ENCODE measurements at places on chromosomes 2 and 18.
A peak's percentile ranks its signal among the peaks of the same experiment; 100 is the strongest.

GRCh38 chr2:144475044-144475443 is 44.9 kb downstream of the ZEB2 start:
- no peak for DNase-seq

DNA sequence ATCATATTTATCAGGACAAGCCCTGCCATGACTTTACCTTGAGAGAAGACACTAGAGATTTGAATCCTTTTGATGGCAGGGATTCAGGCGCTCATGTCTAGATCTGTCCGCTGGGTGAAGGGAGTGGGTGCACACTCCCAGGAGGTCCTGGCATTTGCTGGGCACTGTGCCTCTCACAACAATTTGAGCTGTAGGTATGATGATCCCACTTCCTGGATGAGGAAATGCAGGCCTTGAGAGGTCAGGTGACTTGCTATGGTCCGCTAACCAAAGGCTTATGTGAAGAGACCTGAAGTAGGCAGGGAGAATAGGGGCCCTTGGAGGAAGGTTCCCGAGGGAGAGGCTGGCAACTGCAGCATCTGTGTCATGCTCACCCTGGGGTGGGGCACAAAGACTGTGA is 206.1 kb downstream of the HAUS1 start:
- DNase-seq = no peak

DNA sequence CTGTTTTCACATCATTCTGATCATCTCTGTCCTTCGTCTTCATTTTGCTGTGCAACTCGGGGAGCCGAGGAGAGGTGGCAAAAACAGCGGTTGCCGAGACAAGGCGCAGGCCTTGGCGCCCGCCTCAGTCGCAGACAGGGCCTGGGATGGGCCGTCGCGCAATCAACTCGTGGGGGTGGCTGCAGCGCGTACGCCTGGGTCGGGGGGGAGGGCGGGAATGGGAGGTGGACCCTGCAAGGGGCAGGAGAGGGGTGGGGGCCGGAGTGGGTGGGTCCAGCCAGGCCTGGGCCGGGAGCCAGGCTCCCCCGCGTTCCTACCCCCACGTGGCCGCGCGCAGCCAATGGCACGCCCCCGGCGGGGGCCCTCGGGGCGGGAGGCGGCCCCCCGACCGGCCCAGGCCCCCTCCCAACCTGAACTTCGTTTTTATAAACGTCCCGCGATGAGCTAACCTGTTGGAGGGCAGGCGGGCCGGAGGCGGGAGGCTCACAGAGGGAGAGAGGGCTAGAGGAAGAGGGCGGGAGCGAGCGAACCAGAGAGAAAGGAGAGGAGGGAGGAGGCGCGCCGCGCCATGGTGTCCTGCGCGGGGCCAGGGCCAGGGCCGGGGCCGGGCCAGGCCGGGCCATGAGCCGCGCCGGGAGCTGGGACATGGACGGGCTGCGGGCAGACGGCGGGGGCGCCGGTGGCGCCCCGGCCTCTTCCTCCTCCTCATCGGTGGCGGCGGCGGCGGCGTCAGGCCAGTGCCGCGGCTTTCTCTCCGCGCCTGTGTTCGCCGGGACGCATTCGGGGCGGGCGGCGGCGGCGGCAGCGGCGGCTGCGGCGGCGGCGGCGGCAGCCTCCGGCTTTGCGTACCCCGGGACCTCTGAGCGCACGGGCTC is at the start of gene HOXD13:
Gene HOXD13, plus strand, starts transcription at position 452 of the 875 bp plus-strand sequence. Its CDS starts 170 bp downstream, at position 622.
- DNase-seq = no peak

DNA sequence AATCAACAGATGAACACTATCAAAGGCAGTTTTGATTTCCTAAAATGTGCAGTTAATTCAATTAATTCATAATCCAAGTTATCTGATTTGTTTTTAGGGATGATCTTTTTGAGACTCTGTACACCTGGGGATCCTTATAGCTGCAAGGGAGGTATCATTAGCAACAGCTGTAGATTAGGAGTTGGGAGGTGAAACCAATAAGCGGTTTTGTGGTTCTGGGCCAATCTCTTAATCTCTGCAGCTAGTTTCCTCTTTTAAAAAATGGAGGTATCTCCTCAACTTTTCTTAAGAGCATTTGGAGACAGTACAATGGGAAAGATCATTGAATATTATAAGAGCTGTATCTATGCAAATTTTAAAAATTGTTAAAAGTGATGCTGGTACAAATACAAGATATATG is 126.0 kb downstream of the MC4R start:
- no peak for DNase-seq

- DNase-seq = peak; percentile 68
Measured at GRCh38 chr2:200625958-200626363, 40.1 kb downstream of the AOX1 start.

GRCh38 chr18:24754583-24755253 is 294.3 kb downstream of the HRH4 start:
- DNase-seq = no peak

DNA sequence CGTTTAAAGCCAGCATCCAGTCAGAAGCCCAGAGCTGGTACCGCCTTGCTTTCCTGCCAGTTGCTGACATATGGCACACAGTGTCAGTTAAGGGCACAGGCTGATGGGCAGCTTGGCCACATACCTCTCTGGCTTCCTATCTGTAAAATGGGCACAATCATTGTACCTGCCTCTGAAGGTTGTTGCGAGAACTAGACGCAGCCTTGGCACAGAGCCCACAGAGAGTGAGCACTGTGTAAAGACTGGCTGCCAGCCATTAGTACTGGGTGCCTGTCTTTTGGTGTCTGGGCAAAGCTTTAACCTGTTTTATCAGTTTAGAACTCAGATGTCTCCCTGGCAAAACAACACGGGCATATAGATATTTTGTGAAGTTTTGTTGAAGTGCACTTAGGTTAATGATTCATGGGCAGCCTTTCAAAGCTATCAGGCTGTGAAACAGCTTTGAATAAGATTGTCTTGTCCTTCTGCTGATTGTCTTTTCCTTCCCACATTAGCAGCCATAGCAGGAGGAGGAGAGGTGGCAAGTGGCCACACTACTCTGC is 269.5 kb downstream of the NEDD4L start:
- no peak for DNase-seq

DNA sequence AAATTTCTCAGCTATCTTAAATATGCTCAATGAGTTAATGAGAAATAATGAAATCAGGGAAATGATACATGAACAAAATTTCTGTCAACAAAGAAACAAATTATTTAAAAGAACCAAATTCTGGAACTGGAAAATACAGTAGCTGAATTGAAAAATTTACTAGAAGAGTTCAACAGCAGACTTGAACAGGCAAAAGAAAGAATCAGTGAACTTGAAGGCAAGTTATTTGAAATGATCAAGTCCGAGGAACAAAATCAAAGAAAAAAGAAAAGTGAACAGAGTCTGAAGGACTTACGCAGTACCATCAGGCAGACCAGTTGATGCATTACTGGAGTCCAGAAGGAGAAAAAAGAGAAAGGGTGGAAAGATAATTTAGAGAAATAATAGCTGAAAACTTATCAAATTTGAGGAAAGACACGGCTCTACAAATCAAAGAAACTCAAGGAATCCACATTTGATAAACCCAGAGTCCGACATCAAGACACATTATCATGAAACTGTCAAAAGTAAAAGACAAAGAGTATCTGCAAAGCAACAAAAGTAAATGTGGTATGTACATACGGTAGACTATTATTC is 83.6 kb downstream of the CCDC138 start:
- DNase-seq = no peak

DNA sequence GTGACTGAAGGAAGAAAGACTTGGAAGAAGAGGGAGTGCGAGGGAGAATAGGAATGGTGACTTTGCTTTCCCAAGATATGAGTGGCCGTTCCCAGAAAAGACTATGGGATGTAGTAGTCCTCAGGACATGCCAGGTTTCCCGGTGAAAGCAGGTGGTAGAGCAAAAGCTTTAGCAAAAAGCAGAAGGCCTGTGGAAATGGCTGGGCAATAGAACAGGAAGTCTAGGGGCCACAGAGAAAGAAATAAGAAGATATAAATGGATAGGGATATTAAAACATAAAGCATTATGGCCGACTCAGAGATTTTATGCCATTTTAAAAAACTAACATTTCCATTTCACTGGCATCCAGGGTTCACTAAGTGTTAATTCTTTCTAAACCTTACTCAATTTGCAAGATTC is 1.2 kb upstream of the SERPINB13 start:
- no peak for DNase-seq

- peak; percentile 10 for DNase-seq
Measured at GRCh38 chr2:240655931-240656886, 26.5 kb downstream of the AQP12B start.

- no peak for DNase-seq
Measured at GRCh38 chr2:39867268-39867667, 88.2 kb upstream of the THUMPD2 start.

DNA sequence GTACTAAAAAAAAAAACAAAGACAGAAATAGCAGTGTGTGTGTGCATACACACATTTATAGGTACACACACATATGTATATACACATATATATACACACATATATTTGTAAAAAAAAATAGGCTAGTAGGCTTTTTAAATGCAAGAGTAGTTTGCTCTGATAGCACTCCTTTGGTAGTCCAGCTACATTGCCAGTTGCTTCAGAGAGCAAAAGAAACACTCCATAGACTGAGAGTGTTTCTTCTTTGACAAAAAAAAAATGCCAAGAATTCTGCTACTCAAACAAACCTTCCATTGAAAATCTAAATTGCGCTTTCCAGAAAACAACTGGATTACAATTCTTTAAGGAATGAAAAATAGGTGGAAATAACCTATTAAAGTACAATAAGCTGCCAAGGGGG is 365.9 kb upstream of the GALNT5 start:
- DNase-seq = no peak

GRCh38 chr2:202609381-202610145 is 25.2 kb upstream of the FAM117B start:
- no peak for DNase-seq

- DNase-seq = peak; percentile 13
Measured at GRCh38 chr2:19543663-19544383, 185.4 kb upstream of the OSR1 start.

- no peak for DNase-seq
Measured at GRCh38 chr18:31498574-31499524, 872 bp downstream of the DSG2 start.

- DNase-seq = no peak
Measured at GRCh38 chr2:18214936-18215335, 336.5 kb downstream of the KCNS3 start.

GRCh38 chr2:206069417-206069816 is 16.6 kb downstream of the INO80D start:
- DNase-seq = no peak

DNA sequence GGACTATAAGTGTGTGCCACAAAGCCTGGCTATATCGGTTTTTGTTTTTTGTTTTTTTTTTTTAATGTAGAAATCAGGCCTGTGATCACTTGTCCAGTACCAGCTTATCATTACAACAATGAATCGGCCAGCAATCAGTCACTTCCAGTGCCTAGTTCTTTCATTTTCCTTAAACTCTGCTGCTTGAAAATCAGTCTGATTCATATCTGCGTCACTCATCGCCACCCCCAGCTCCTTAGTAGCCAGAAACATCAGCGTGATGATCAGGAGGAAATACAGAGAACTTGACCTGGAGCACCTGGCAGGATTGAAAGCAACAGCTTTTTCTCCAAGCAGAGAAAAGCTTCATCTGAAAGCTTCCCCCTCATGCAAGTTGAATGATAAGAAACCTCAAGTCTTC is 75.4 kb downstream of the SPTBN1 start:
- DNase-seq = peak; percentile 78

DNA sequence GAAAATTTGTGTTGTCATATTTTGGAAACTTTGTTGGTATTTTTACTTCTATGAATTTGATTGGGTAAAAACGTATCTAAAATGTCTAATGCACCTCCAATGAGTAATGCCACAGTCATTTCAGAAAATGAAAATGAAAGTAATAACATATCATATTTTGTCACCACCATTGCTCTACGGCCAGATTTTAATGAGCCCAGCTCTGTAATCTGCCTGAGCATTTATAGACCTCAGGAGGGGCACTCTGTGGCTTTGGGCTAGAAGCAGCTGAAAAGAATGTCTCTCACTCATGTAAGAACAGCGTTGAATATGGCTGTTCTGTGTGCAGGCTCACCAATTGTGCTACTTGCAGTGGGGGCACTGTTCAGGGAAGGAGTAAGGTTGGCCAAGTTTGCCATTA is 32.7 kb upstream of the ABCA12 start:
- peak; percentile 32 for DNase-seq

- DNase-seq = no peak
Measured at GRCh38 chr2:212897296-212897695, 254.1 kb downstream of the IKZF2 start.

GRCh38 chr2:217899231-217900009 is 103.4 kb downstream of the TNS1 start:
- DNase-seq = peak; percentile 84

DNA sequence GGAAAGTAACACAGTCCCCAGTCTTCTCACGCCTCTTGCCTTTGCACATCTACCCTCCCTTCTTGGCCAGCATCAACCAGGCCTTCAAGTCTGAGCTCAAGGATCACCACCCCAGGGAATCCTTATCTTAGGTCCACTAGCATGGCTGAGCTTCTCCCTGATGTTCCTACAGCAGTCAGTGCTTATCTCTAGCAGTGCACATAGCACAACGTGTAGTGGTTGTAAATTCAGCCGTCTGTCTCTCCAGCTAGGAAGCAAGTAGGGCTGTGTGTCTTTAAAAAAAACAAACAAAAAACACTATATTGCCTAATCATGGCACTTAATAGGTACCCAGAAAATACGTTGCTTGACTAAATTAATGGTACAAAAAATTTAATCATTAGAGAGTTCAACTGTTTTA is 29.2 kb downstream of the KCNG3 start:
- no peak for DNase-seq

- DNase-seq = no peak
Measured at GRCh38 chr2:207720517-207721187, 9.2 kb downstream of the CCNYL1 start.

DNA sequence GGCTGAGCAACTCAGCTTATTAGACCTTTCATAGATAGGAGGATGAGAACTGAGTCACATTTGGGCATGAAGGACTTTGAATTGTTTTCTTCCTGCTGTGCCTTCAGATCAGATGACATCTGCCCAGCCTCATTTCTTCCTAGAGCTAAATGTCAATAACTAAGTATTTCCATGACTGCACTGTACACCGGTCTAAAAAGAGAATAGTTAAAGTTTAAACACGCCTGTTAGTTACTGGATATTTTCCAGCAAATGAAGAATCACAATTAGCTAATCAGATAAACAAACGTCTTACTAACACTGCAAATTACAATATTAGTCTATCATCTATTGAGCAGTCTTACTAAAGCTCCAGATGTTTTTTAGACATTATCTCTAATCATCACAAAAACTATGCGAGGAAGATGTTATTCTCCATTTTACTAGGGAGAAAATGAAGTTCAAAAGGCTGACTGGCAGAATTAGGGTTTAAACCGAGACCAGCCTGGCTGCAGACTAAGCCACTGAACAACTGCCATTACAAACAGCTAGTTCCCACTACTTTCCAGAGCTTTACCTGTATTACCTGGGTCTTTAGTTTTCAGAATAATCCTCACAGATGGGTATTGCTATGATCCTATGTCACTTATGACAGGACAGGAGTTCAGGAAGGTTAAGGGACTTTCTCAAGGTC is 69.4 kb upstream of the ZNF397 start:
- DNase-seq = no peak
